ENCODE measurements at places on chromosomes 7 and 10.
A peak's percentile ranks its signal among the peaks of the same experiment; 100 is the strongest.

- DNase-seq = no peak
Measured at GRCh38 chr7:5594616-5595544, 171.2 kb upstream of the TNRC18 start.

GRCh38 chr7:159130820-159131219 is 13.8 kb downstream of the VIPR2 start:
- DNase-seq = no peak

- DNase-seq = no peak
Measured at GRCh38 chr7:105691680-105692564, 110.6 kb upstream of the EFCAB10 start.

DNA sequence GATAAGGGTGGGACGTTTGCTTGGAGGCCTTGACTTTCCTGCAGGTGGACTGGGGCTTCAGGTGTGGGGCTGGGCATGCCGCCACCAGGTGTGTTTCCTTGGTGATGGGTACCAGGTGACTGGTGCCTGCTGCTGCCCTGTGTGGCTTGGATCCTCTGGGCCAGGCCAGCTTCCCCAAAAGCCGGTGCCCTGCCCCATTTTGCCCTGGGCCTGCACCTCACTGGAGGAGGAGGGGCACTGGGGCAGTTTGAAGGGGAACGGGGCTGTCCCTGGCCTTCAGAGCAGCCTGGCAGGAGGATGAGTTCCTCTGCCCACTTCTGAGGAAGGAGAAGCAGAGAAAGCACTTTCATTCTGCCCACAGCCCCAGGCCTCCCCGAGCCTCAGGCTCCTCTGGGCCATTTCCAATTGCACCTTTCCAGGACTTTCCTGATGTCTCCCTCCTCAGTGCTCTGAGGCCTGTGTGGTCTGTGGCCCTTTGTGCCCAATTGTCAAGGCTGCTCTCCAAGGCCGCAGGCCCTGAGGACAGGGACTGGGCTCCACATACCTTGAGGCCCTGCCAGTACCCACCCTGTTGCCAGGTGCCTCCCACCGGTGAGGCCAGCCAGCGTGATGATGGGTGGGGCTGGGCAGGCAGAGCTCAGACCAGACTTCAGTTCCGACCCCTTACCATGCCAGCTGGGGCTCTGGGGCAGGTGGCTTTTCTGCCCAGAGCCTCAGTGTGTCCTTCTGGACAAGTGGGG is 25.3 kb upstream of the SMARCD3 start:
- no peak for DNase-seq

- DNase-seq = peak; percentile 38
Measured at GRCh38 chr10:102593074-102593803, 51.0 kb upstream of the TRIM8 start.

GRCh38 chr10:124354411-124355382 is 64.0 kb downstream of the OAT start:
- DNase-seq = peak; percentile 63

Measured in kidney glomerular epithelial cell (primary cell).